D721Med (cell line): ENCODE measurements at places on chromosomes 4 and X.

GRCh38 chrX:16916561-16916960 is 29.9 kb upstream of the REPS2 start:
- DNase-seq: no peak

GRCh38 chr4:70586841-70587240 is 5.2 kb upstream of the AMBN start:
- no peak for DNase-seq

DNA sequence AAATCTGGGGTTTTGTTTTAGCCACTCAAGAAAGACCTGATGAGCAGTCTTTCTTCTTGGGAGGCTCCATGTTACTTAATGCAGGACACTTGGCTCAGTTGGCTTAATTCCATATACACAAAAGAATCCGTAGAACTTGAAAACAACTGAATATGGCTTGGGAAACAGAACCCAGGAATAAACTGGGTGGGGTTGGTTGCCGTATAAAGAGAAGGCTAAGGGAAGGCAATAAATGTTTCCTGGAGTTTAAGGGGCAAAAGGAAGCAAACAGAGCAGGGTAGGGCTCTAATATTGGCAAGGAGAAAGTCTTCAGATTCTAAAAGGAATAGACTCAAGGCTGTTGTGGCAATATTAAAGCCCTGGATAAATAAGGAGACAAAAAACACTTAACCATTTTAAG is 8.4 kb downstream of the TNMD start:
- DNase-seq: no peak

GRCh38 chr4:82230306-82230705 is 143.5 kb downstream of the HNRNPD start:
- DNase-seq: no peak

DNA sequence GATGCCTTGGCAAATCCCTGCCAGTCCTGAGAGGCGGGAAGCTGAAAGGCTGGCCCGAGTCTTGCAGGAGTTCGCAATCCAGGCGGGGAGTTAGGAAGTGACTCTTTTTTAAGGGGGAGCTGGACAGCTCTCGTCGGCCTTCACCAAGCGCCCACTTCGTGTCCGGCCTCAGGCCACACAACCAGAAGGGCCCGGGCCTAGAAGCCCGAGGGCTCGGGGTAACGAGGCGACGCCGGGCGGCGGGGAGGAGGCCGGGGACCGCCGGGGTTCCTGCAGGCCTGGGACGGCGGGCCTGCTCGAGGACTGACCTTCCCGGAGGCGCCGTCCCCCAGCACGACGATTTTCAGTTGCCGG is 395 bp downstream of the RAB28 start:
- no peak for DNase-seq

- no peak for DNase-seq
These were observed 12.7 kb downstream of the ACOX3 start for GRCh38 chr4:8427761-8428287.

DNA sequence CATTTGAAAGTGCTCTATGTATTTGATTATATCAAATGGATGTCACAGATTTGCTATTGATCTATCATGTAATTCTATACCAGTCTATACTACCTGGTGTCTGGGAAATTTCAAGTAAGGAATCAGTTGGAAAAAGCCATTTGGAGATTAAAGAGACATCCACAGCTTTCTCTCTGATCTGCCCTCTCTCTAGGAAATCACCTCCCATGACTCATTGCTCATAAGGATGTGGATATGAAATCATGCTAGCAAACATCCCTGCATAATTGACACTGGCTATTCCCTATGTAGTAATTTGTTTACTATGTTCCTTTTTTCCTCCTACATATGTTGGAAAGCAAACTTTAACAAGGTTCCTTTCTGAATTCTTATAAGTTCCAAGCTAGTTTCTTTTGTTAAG is 94.3 kb downstream of the TEX13A start:
- DNase-seq: no peak
